ENCODE measurements at places on chromosomes 4 and X.
A peak's percentile ranks its signal among the peaks of the same experiment; 100 is the strongest.

DNA sequence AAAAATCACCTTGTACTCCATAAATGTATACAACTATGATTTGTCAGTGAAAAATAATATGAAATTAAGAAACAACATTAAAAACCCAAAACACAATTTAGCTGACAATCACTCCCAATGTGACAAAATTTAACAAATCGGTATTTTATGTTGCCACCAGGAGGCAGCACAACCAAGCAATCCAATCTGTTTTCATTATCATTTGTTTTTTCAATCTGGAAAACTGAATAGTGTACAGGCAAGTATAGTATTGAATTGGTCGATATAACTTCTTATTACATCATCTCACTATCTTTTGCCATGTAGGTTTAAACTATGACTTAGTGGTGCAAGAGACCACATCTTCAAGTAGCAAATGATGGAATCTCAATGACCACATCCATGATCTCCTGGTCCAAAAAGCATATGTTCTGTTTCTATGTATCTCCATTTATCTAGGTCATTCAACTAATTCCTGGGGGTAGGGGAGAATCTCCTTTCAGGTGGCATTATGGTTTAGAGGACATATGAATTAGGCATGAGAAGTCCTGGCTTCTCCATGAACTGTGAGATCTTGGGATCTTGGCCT, 112.9 kb upstream of the AGA start:
- DNase-seq: no peak

GRCh38 chrX:151393514-151393913, 3.5 kb upstream of the VMA21 start:
- no peak for DNase-seq

- DNase-seq: no peak
Measured at GRCh38 chr4:174631901-174632758, 109.8 kb upstream of the HPGD start.

- no peak for DNase-seq
Measured at GRCh38 chr4:161799710-161800109, 364.1 kb downstream of the FSTL5 start.

GRCh38 chr4:120524237-120524636, 398.3 kb downstream of the PRDM5 start:
- no peak for DNase-seq

GRCh38 chr4:23337292-23337691, 552.6 kb downstream of the PPARGC1A start:
- no peak for DNase-seq

DNA sequence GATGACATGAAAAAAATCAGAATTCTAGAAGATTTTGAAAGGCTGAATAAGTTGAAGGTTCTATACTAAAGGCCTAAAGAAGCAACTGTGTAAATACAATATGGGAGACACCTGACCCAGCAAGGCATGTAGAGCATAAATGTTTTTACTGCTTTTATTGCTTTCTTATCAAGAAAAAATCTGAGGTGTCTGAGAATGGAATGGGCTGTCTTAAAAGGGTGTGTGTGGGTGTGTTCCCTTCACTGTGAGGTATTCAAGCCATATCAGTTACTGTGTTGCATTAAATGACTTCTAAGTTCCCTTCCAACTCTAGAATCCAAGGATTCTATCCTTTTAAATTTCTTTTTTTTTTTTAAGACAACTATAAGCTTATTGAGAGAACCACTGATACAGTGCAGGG, 15.7 kb downstream of the ATP8A1 start:
- no peak for DNase-seq

DNA sequence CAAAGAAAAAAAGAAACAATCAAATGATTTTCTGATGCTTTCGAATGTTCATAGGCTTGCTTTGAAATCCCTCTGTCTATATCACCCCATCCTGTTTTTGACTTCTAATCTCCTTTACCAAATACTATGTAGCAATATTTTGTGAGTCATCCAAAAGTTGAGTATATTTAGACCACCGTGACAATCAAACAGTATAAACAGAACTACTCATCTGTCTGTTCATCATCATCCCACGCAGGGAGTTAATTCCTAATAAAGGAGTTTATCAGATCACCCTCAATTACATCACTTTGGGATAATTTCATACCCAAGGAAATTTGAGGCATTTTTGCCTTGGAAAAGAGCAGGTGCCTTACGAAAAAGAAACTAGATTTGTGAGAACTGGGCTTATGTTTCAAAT, 212.9 kb downstream of the CBR4 start:
- DNase-seq: no peak

- DNase-seq: no peak
Measured at GRCh38 chr4:69473699-69474098, 22.0 kb downstream of the UGT2B4 start.

DNA sequence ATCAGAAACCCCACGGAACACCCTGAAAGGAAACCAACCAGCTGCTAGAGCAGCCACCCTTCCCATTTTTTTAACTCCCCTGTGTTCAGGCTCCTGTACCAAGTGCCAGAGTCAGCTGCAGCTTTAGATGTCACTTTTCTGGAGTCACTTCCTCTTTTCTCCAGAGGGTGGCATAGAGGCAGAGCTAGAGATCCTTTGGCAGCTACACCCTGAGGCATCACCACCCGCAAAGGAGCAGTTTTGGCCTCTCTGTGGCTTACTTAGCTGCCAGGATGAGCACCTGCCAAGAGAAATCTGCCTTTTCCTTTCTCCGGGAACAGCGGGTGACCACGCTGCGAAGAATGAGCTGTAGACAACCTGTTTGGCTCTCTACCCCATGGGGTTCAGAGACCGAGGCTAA, 58.0 kb upstream of the CHRDL1 start:
- DNase-seq: no peak

- DNase-seq: no peak
Measured at GRCh38 chr4:33149658-33150524, 2429.7 kb downstream of the PCDH7 start.

- no peak for DNase-seq
Measured at GRCh38 chr4:100816436-100817045, 298.7 kb upstream of the EMCN start.

DNA sequence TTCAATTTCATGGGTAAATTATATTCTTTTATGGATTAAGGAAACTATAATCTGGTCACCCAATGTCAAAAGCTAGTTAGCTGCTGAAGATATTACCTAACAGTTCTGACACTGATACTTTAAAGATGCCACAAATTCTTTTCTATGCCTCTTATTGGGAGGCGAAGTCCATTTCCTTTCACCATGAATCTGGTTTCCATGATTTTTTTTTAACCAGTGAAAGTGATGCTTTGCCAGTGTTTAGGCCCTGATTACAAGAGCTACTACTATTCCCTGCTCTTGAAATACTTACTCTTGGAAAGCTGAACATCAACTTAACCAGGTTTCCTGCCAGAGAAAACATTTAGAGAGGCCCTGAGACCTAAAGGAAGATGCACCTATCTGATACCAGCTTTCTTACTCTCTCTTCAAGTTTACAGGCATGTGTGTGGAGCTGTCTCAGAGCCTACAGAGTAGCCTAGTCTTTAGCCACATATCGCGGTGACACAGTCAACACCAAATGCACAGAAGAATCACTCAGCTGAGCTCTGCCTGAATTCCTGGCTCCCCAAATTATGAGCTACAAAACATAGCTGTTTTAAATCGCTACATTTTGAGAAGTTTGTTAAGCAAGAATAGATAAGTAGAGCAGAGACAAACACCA, 1280.8 kb downstream of the PCDH7 start:
- DNase-seq: no peak

DNA sequence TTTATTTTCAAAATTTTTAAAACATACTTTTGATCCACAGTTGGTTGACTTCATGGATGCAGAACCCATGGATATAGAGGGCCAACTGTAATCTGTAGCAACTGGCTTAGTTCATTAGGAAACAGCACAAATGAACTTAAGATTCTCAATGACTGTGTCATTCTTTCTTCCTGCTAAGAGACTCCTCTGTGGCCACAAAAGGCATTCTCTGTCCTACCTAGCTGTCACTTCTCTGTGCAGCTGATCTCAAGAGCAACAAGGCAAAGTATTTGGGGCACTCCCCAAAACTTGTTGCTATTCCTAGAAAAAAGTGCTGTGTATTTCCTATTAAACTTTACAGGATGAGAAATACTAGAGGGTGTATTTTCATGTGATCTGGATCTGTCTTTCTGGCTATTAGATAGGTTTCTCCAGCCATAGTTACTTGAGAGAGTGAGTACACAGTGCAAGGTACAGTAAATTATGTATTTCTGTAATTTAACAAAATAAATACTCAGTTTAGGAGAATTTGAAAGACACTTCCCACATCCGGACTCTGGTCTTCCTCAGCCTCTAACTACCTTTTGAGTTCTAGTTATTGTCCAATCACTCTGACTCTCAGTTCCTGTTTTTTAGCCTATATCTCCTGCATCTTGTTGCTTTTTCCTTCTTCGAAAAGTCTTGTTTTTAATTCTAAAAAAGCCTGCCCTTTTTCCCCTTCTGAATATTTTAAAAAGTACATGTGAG, 21.8 kb downstream of the TLR2 start:
- no peak for DNase-seq

GRCh38 chrX:7925867-7926472, 1.2 kb downstream of the PNPLA4 start:
- peak; percentile 46 for DNase-seq

GRCh38 chr4:17066972-17067371, 168.5 kb upstream of the LDB2 start:
- DNase-seq: no peak

GRCh38 chr4:156594624-156595023, 377.0 kb downstream of the PDGFC start:
- DNase-seq: peak; percentile 68

- DNase-seq: no peak
Measured at GRCh38 chr4:27828843-27829242, 968.2 kb downstream of the STIM2 start.

DNA sequence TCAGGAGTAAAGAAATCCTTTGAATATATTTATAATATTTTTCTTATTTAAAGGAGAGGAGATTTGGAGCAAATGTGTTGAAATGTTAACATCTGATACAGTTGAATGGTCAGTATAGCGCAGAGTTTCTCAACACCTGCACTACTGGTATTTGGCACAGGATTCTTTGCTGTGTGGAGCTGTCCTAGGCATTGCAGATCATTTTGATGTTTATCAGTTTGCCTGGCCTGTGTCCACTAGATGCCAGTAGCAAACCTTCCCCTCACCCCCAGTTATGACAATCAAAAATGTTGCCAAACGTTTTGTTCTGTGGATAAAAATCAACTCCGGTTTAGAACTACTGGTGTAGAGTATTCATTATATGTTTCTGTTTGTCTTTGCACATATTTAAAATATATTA, 765.3 kb upstream of the SLIT2 start:
- no peak for DNase-seq

DNA sequence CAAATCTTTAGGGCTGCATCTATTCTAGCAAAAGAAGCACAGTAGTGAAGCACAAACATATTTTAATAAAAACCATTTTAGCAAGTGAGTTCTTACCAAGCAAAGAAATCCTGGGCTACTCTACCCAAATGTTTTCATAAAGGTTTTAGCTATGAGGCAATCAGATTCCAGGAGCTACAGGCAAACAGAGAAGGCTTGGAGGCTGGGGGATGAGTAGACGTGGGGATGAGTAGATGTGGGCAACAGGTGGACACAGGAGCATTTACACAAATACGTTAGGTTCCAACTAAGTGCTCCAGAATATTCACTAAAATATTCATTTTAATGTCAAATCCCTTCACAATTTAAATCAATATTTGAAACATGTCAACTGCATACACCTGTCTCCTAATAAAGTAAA, 34.5 kb downstream of the ATP11C start:
- DNase-seq: no peak

DNA sequence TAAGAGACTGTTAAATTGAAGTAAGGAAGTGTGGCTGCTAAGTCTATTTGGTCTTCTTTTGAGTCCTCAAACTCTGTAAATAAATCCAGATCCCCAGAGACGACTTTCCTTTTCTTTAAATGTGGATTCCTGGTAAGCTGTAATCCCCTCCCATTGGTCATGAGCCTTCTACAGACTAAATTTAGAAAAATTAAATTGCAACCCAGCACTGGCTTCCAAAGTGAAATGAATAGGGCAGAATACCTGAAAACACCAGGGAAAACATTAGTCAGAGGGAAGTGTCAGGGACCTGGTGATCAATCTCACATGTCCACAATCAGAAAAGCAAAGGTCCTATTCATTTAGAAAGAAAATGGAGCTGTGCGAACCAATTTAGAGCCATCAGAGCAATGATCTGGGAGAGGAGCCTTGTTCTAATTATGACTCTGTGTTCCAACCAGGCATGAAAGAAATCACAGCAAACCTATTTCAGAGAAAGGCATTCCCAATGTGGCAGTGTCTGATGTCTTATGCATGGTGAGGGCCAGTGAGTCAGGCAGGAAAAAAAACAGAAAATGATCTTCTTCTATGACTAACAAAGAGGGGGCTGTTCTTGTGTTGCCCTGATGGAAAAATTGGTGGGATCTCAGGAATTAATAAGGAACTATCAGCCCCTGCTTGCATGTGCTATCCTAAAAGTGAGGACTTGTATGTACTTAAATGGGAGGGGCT, 19.8 kb upstream of the CCDC149 start:
- no peak for DNase-seq

GRCh38 chrX:24294619-24295018, 19.2 kb downstream of the SUPT20HL2 start:
- DNase-seq: no peak

DNA sequence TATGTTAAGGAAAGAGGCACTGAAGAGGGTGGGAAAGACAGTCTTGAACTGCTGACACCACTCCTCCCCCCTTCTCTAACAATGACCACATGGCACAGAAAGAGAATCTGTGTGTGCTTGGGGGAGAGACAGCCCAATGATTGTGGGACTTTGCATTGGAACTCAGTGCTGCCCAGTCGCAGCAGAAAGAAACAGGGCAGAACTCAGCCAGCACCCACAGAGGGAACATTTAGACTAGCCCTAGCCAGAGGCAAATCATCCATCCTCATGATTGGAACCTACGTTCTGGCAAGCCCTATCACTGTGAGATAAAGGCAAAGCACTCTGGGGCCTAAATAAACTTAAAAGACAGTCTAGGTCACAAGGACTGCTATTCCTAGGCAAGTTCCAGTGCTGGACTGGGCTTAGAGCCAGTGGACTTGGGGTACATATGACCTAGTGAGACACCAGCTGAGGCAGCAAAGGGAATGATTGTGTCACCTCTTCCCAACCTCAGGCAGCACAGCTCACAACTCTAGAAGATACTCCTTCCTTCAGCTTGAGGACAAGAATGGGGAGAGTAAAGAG, 132.8 kb upstream of the S100G start:
- no peak for DNase-seq

DNA sequence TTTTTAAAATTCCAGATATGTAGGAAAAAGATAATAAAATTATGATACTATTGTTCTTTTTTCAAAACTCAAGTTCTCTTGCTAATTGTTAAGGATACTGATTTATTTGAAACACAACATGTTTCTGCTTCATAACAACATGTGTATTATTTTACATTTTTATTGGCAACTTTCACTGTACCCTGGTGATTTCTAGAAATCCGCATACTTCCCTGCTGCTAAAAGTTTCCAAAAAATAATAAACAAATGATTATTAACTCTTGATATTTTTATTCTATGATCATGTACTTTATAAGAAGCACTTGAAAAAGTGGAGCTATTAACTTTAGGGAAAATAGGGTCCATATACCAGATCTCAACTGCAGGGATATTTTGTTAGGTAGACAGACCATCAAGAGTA, 71.2 kb upstream of the HCCS start:
- no peak for DNase-seq

All from Right ventricle myocardium superior (tissue), 1 donor.